ENCODE measurements at places on chromosomes 7 and 10. TPM values are rescaled to one million over a fixed set of nuclear protein-coding genes. Genes with fewer than 3 reads are reported as not detected.

The ZNF239 gene
- total RNA-seq, result 4.2 TPM

GRCh38 chr10:24822590-24822989 is 98.9 kb upstream of the ARHGAP21 start:
- DNase-seq, result no peak
- H3K4me1 ChIP-seq, result peaks cover 26% of the 10 kb centered on the region
- H3K4me3 ChIP-seq, result no peak overlapping the region
- no peak overlapping the region for H3K27ac ChIP-seq
- H3K36me3 ChIP-seq, result no peaks in the 10 kb centered on the region

- H3K27ac ChIP-seq, result peak overlapping the region; percentile 70
- no peaks in the 10 kb centered on the region for H3K36me3 ChIP-seq
- H3K27me3 ChIP-seq, result no peaks in the 10 kb centered on the region
These were observed 178.5 kb downstream of the KCNMA1 start for GRCh38 chr10:77458986-77459590.

The RAPGEF5 gene
- 0.53 TPM for total RNA-seq

GRCh38 chr7:138813945-138814344 is 15.9 kb upstream of the ATP6V0A4 start:
- H3K27ac ChIP-seq, result no peak overlapping the region
- no peaks in the 10 kb centered on the region for H3K36me3 ChIP-seq
- H3K27me3 ChIP-seq, result no peaks in the 10 kb centered on the region
- H3K4me3 ChIP-seq, result no peak overlapping the region

The SFTPA1 gene
- total RNA-seq, result not detected

DNA sequence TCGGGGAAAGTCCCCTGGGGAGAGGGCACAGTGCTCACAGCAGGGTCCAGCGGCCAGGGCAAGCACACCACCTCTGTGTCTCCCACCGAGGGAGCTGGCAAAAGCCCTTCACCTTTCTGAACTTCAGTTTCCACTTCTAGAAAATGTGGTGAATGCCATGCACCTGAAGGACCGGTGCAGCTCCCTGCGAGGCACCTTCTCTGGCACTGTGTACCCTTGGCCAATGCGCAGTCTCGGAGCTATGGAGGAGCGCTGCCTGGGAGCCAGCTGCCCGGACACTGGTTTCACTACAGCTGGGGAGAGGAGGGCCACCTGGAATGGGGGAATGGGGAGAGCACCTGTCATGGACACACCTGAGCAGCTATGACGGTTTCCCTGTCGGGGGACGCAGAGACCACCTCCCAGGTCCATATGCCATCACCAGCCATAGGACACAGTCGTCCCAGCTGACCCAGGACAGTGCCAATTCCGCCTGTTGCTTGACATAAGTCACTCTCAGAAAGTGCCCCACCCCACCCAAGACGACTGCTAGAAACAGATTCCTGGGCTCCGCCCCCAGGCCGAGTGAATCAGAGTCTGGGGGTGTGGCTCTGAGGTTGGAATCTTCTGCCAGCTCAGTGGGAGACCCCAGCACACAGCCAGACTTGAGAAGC is 16.8 kb downstream of the RASGEF1A start:
- no peaks in the 10 kb centered on the region for H3K4me1 ChIP-seq
- H3K36me3 ChIP-seq, result peaks cover 1% of the 10 kb centered on the region
- no peak overlapping the region for H3K4me3 ChIP-seq

The CALHM3 gene
- total RNA-seq, result not detected

- H3K27me3 ChIP-seq, result no peaks in the 10 kb centered on the region
- no peak overlapping the region for H3K27ac ChIP-seq
- DNase-seq, result no peak
- H3K36me3 ChIP-seq, result peaks cover 6% of the 10 kb centered on the region
These were observed 24.7 kb downstream of the CELF2 start for GRCh38 chr10:11042357-11042756.

Measured in chondrocyte (in vitro differentiated cells).